ENCODE measurements at places on chromosomes 3 and 15.
A peak's percentile ranks its signal among the peaks of the same experiment; 100 is the strongest.

GRCh38 chr3:189659571-189659970 is 28.4 kb downstream of the TP63 start:
- no peak for DNase-seq

GRCh38 chr15:49024840-49025239 is 21.4 kb downstream of the SECISBP2L start:
- DNase-seq: no peak

DNA sequence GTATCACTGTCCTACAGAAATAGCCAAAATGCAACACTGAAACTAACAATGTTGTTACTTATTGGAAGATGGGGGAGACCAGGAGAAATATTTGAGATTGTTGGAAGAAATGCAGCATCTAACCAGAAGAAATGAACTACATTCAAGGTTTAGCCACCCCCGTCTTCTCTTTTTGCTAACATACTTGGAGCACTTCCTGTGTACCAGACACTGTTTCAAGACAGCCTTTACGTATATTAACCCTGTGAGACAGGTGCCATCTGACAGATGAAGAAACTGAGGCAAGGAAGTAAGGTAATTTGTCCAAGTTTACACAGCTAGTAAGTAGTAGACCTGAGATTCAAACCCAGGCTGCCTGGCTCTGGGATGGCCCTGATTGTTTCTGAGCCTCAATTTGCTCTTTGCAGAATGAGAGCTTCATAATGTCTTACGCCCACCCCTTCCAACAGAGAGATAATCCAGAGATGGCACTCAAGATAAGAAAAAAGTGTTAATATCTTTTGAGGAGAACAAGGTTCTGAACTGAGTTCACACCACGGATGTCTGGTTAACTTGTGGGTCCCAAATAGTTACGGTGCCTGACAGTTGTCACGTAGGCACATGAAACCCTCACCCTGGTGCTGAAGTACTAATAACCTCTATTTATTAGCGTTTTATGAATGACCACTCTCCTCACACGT is 26.1 kb downstream of the RASGRP1 start:
- no peak for DNase-seq

DNA sequence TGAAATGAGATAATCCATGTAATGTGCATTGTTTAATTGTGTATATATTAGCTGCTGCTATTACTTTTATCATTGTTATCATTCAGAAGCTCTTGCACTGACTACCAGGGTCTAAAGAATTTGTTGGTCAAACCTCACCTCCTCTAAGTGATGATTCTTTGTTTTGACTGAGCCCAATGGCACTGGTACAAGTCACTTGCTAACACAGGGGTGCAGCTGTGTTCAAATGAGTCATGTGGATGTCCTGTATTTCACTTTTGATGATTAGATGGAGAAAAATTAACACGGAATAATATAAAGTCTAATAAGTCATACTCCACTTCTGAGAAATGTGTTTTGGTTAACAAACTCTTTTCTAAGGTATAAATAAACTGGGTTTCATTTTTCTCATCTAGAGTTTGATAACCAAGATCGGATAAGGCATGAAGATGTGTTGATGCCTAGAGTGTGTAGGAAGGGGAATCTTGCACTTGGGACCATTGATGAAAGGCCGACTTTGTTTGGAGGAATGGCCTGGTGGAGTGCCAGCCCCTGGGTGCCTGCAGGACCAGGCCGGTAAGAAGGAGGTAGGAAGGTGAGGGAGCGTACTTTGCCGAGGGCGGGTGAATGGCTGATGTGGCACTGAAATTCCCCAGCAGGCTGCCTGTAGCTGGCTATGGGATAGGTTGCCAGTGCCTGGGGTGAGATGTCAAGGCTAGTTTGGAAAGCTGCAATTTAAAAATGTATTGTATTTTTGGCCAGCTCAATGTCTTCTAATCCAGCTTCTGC is 244.7 kb upstream of the ZPLD1 start:
- DNase-seq: no peak

DNA sequence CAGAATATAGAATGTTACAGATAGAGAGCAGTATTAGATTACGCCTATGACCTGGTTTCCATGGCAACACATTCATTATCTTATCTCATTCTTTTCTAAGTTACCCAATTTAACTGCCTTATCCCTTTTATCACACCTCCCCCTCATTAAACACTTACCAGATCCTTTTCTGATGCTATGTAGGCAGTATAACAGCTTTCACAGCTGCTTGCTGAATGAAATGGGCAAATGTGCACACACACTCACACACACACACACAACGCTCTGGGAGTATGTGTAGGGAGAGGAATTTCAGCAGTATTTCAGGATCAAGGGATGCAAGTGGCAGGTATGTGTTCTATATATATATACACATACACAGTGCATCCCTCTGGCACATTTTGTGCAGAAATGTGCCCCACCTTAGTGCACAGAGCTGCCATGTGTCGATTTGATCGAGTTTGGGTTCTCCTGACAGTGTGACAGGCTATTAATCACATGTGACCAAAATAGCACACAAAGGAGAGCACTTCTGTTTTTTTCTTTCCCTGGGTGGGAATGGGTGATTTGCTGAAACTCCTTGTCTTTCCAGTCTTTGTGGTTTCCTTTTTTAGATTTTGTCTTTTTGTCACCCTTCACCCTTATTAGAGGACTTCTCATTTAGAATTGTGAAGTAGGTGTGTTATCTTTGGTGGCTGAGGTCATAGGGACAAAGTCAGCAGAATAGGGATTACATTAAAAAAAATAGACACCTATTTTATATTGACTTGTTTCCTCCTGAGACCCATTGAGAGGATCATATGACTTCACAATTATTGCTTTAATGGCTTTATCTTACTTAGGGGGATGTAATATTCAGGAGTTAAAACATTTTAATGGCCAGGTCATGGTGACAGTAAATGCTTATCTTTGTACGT is 553.7 kb downstream of the PDCD6IP start:
- no peak for DNase-seq

DNA sequence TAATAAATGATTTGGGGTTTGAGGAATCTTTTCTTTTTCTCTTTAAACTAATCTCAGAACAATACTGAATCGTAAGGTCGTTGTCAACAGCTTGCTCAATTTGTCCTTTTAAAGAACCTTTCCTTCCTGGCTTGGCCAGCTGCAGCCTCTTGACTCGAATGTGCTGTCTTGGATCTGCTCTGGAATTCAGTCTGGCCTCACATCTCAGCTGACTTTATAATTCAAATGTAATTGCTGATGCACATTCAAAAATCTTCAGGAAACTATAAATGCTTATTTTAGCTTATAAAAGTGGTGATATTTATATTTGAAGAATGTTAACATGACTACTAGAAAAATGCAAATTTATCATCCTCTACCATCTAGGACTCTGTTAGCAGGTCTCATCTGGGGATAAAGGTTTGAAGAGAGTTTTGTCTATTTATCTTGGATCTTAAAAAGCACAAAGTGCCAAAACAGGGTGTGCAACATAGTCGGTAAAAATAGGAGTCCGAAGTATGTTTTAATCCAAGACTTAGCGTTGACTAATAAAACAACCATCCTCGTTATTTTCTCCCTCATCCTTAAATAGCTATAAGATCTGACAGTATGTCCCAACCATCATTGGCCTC is 1035.2 kb downstream of the MCTP2 start:
- DNase-seq: no peak

GRCh38 chr15:49815526-49815925 is 194.7 kb downstream of the DTWD1 start:
- no peak for DNase-seq

- DNase-seq: no peak
Measured at GRCh38 chr3:36769926-36770325, 5.6 kb upstream of the DCLK3 start.

GRCh38 chr3:141498598-141499223 is 11.9 kb downstream of the RASA2 start:
- DNase-seq: peak; percentile 95
